ENCODE measurements at places on chromosomes 5 and 9. TPM values are rescaled to one million over a fixed set of nuclear protein-coding genes. Genes with fewer than 3 reads are reported as not detected.

FAF2 gene
- total RNA-seq: 27.7 TPM

PCDHGA11 gene
- total RNA-seq: 4.6 TPM

OR1B1 gene
- total RNA-seq: not detected

SPATA31E1 gene
- total RNA-seq: not detected

NINJ1 gene
- 39.5 TPM for total RNA-seq

TAF1L gene
- 0.05 TPM for total RNA-seq

FGF10 gene
- total RNA-seq: 12.2 TPM

CRHBP gene
- total RNA-seq: 0.62 TPM

EGFLAM gene
- total RNA-seq: 6.4 TPM

ENHO gene
- total RNA-seq: 0.24 TPM

FAXDC2 gene
- total RNA-seq: 30.1 TPM

TYRP1 gene
- 0.28 TPM for total RNA-seq

SLC23A1 gene
- not detected for total RNA-seq

AGXT2 gene
- total RNA-seq: not detected

RASEF gene
- 0.37 TPM for total RNA-seq

ARHGEF37 gene
- total RNA-seq: 10.7 TPM

GPR150 gene
- 0.10 TPM for total RNA-seq

SLC1A3 gene
- total RNA-seq: 24.1 TPM

All from posterior vena cava (tissue), 2 donors.